ENCODE measurements at places on chromosomes 6 and 20.

DNA sequence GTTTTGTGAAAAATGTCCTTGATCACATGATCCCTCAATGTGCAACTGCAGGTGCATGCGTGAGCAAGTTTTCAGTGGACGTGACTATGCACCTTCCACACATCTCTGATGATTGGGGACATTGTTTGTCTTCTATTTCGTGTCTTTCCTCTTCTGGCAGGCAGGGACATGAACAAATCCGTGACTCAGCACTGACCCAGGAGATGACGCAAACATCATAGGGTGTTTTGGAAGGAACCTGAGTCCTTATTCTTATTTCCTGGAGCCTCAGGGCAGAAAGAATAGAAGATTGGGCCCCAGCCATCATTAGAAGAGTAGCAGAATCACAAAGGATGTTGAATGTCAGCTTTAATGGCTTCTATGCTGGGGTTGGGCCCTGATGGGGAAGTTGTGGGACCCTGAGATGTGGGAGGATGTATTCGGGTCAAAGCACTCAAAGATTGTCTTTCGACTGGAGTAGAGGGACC, 11.9 kb upstream of the SIRPD start:
- DNase-seq = no peak

- no peak for DNase-seq
Observed at GRCh38 chr6:139112561-139112960, 22.3 kb upstream of the HECA start.

DNA sequence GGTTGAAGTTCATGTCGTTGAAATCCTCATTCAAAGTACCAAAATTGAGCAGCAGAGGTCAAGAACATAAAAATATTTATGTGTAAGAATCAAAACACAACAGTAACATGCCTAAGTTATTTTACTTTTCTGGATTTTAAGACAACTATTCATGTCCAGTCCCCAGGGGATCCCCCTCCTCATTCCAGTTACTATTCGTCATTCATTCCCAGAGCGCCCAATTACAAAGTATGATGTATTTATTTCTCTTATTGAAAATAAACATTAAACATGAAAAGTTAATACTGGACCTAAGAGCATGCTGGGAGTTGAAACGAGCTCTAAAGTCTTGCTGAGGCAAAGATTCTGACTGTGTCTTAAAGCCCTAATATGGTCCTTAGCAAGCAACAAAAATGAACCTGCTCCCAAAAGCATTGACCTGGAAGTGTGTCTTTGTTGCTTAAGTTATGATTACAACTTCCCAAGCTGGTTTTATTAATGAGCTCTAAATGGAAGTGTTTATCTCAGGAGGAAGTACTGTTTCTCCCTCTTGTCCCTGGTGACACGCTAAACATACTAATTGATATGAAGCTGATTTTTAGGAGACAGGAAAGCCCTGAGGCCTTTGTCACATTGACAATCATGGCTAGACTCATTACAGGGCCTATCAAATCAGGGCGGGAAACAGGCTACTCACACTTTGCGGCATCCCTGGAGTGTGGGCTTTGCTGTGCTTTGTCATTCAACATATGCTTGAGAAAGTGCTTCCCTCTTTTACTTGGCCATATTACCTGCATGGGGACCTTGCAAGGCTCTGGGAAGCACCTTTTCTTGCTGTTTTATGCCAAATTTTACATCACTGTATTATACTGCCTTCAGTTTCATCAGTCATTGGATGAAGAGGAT, 192.2 kb upstream of the DTNBP1 start:
- DNase-seq = no peak

GRCh38 chr6:89692256-89692655, 53.7 kb upstream of the LYRM2 start:
- DNase-seq = no peak

DNA sequence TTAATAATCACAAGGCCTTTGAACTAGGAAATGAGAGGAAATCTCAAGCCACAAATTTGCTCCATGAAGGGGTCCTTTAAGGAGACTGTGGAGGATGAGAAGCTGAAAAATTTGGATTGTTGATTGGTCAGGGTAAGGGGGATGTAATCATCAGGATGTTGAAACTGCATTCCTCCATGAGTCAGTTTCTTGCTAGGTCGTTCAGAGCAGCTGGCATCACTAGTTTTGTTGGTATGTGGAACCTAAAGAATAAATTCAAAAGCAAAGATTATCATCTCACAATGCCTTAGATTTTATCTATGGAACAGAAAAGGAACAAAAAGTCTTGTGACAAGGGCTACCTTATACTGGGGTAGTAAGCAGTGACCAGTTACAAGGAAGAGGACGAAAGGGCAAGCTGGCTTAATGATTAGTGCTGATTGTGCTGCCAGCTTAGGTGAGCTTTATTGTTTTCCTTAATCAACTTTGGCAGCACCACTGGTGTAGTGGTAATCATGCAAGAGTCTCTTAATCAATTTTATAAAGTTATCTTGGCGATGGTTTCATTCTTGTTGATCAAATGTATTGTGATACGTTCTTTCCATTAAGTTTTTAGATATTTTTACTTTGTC, 36.6 kb downstream of the CRISP2 start:
- DNase-seq = no peak

DNA sequence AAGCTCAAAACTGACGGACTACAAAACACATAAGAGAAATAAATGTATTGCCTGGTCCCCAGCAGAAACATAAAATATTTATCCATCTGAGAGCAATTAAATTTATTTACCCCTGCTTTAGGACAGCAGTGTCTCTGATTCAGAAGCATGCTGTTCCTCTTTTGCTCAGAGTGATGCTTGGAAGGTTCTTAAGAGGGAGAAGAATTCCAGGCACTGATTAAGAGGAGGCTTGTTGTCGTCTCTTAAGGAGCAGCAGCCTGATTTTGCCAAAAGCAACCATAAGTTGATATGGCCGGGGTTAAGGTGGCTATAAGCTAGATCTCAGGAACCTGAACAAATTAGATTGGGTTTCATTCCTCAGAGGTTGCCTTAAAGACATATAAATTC, 25.8 kb downstream of the CAP2 start:
- no peak for DNase-seq

GRCh38 chr20:57522380-57523140, 2.4 kb downstream of the CTCFL start:
- no peak for DNase-seq

GRCh38 chr6:112085286-112086065, 1.8 kb downstream of the TUBE1 start:
- no peak for DNase-seq

- DNase-seq = no peak
Observed at GRCh38 chr6:49530141-49530776, 20.2 kb upstream of the C6orf141 start.

DNA sequence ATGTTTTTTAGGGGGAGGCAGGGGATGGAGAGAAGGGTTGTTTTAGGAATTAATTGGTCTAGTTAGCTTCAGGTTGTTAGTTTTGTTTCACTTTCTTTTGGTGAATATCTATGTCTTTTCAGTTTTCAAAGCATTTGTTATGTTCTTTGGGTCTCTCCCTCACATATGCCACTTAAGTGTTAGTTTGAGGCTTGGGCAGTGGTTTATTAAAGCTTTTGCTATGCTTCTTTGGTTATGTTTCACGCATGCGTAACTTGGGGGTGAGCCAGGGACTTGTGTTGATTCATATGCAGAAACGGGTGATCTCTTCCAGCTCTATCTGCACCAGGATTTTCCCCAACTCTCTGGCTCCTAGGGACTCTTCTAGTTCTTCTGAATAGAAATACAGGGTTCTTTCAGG, 11.4 kb upstream of the MMS22L start:
- peak; percentile 12 for DNase-seq

DNA sequence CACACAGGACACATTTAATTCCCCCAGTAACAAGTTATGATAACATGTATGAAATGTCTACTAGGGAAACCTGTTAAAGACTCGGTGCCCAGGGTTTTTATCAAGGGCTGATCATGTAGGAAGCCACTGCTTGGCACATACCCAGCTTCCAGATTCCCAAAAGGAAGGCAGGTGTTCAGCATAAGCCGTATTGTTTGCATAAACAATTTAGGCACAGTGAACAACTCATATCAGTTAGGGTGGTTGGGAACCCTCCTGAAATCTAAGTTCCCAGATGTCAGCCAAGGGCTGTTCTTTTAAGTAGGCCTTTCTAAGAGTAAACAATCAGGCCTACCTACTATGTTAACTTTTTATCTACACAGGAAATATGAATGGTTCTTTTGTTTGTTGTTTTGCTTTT, 74.1 kb downstream of the ASXL1 start:
- DNase-seq = no peak
